ENCODE measurements at places on chromosomes 2 and 18.

- no peak for DNase-seq
Measured at GRCh38 chr2:47172156-47172921, 17.2 kb upstream of the STPG4 start.

GRCh38 chr18:57294547-57294946 lies 57.8 kb upstream of the ST8SIA3 start:
- DNase-seq, result no peak

GRCh38 chr2:9565436-9566153 lies 10.0 kb upstream of the ADAM17 start:
- DNase-seq, result no peak

- DNase-seq, result no peak
Measured at GRCh38 chr2:160753960-160754359, 260.4 kb upstream of the RBMS1 start.

DNA sequence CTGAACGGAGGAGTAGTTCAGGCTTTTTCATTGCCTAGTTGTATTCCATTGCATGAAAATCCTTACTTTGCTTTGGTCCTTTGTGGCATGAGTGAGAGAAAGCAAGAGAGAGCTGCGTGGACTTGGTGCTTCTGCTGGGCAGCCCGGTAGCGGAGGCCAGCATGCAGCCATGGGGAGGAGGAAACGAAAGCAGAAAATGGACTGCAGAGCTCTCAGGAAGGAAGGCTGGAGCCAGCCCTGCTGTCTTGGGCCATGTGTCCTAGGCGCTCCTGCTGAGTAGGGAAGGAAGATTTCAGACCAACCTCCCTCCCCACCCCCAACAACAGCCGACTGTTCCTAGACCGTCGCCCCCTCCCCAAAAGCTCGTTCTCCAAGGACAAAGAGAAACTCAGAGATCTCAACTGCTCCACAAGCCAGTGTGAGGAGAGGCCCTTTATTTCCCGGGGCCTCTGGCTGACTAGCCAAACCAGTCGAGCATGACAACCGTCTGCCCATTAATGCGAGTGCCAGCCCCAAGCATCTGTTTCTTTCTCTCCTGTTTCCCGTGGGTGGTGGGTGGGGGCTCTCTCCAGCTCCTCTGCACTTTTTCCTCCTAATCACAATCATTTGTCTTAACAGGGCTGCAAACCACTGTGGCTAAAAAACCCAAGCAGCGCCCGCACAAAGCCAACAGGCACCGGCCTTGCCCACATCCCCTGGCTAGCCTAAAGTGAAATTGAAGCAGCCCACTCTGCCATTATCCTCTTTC lies 66.8 kb upstream of the FZD7 start:
- no peak for DNase-seq

- no peak for DNase-seq
Measured at GRCh38 chr2:8424997-8425900, 256.6 kb upstream of the ID2 start.

DNA sequence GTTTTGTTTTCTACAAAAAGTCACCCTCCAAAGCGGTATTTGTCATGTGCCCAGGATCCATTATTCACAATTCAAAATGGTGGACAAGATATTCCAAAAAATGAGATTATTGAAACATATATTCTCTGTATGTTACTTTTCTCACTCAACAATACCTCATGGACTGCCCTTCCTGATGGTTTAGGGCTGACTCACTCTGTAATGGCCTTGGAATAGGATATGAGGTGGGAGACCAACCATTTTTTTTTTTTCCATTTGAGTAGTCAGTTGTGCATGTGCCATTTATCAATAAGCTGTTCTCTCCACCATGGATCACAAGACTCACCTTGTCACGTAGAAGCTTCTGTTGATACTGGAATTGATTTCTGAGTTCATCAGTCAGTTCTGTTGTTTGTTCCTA lies 64.5 kb downstream of the LYPD6 start:
- no peak for DNase-seq

- no peak for DNase-seq
Measured at GRCh38 chr2:51003345-51004192, 28.4 kb downstream of the NRXN1 start.

- DNase-seq, result peak; percentile 60
Measured at GRCh38 chr2:65371074-65371434, 61.3 kb downstream of the SPRED2 start.

DNA sequence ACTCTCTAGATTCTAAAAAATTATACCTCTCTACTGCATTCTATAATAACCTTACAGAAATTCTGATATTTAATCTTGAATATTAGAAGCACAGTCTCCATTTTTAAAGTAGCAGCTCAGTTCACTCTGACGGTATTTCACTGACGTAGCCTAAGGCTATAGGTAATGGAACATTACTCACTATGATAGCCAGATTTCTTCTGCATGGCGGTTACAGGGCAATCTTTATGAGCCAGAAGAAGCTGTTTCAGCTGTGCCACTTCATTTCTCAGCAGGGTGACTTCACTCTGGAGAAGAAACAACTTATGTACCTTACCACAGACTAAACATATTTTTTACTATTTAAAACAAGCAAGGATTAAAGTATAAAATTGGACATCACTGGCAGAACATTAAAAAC lies 75.3 kb upstream of the CHN1 start:
- DNase-seq, result no peak

DNA sequence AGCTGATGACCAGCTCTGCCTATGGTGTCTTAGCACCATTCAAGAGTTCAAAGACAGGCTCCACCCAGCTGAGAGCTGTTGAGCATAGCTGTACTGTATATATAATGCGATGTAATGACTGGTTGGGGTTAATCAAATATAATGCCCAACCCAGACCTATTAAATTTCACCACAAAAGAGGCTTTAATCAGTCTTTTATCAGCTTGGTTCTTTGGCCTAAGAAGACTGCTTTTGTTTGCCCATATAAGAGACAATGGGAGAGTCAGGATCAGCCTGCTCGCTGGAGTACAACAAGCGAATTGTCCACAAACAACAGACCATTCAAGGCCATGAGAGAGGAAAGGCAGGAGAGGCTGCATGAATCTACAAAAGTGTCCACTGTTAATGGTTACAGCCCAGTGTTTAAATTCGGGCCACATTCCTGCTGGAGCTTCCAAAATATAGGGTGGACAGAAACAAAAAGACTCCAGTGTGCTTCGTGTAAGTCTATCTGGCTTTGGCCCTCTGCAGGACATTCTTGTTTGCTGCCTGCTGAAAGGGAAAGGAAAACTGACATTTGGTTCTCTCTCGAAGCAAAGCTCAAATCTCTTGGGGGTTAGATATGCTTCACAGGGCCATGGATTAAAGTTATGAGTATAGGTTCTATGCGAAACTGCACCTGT lies 299.0 kb upstream of the FBXO11 start:
- peak; percentile 31 for DNase-seq

GRCh38 chr2:120456867-120457266 lies 110.9 kb downstream of the INHBB start:
- no peak for DNase-seq

DNA sequence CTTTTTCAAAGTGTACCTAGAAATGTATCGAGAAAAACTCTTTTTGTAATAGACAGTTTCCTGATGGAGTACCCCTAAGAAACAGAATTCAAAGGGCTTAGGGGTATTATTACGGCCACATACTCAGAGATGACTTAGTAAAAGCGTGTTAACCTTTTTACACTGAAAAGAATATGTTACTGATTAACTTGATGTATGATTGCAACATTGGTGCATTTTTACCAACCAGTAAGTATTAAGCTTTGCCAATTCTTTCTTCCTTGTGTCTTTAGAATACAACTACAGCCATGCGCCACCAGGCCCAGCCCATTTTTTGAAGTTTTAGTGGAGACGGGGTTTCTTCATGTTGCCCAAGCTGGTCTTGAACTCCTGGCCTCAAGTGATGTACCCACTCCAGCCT lies 1997.0 kb upstream of the LRRTM1 start:
- no peak for DNase-seq

DNA sequence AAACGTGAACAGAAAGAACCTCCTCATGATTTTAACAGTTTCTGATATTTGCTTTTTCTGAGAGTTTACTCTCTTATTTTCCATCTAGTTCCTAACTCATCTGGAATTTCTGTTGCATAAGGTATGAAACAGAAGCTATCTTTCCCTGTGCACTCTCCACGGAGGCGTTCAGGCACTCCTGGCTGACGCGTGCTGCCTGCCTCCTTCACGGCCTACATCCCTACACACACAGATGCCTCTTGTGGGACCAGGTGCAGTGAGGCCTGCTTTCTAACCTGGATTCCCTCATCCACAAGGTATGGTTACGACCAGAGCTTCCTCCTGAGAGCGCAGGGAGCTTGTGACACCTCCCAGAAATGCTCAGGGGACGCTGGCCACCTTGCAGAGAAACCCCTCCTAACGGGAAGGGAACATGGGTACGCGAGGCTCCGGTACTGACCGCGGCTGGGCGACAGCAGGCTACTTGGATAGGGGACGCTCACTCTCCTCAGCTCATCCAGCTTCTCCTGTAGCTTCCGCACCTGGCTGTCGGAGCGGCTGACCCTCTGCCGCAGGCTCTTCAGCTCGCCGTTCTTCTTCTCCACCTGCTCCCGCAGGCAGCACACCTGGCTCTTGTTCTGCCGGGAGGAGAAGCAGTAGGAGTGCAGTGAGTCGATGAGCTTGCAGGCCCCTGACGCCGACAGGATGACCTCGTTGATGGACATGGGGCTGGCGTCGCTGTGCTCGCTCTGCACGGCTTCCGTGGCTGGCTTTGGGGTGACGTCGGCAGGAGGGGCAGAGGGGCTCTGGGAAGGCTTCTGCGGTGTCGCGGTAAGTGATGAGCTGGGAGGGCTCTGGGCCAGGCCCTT lies 4.3 kb downstream of the THAP4 start:
- DNase-seq, result no peak

DNA sequence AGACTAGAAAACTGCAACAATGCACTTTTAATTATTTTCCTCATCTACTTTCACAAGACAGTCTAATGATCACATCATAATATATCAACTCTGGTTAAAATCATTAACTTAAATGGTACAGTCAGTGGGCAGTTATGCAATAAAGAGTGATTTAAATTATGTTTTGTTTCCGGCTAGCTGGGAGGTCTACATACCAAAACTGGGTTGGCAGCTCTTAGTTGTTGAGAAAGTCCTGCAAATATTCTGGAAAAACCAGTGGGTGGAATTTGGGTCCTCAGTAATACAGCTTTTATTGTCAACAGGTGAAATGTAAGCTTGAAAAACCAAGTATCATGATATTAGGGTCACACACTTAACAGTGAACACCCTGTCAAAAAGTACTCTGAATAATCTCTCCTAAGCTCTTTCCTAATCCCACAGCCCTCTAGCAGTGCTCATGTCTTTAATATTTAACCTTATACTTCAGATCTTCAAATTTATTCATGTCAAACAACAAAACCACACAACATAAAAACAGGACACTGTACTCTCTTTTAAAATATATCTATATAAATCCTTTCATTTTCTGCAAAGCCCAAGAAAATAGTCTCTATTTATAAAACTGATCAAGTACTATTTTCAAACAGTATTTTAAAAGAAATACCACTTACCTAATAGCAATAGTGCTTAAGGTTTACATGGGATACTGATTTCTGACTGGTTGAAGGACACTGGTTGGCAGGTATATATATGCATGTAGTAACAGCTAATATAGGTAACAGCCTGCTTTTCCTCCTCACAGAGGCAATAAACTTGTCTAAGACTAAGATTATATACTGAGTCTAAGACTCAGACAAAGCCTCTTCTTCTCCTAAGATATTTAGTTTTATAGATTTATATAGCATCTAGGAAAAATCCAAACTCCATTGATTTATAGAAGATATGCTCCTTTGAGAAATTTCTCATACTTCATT lies 103.8 kb downstream of the GAREM1 start:
- DNase-seq, result no peak

- DNase-seq, result no peak
Measured at GRCh38 chr2:58906081-58906645, 665.0 kb upstream of the FANCL start.

DNA sequence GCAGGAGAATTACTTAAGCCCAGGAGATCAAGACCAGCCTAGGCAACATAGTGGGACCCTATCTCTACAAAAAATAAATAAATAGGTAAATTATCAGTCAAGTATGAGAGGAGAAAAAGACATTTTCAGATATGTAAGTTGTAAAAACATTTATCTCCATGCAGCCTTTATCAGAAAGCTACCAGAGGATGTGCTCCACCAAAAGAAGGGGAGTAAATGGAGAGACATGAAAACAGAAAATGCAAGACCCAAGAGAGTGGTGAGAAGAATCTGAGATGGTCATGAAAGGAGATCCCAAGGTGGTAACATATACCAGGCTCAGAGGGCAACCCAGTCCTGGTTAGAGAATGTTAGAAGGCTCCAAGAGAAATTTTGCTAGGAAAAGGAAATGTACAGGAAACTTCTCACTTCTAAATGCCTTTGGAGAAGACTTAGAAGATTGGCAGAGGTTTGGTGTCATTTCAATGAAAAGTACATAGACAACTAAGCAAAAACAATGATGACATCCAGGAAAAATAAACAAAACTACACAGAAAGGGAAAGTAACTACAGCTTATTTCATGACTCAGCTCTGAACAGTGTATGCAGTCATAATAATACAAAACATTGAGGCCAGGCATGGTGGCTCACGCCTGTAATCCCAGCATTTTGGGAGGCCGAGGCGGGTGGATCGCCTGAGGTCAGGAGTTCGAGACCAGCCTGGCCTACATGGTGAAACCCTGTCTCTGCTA lies 19.5 kb downstream of the CIB4 start:
- no peak for DNase-seq

DNA sequence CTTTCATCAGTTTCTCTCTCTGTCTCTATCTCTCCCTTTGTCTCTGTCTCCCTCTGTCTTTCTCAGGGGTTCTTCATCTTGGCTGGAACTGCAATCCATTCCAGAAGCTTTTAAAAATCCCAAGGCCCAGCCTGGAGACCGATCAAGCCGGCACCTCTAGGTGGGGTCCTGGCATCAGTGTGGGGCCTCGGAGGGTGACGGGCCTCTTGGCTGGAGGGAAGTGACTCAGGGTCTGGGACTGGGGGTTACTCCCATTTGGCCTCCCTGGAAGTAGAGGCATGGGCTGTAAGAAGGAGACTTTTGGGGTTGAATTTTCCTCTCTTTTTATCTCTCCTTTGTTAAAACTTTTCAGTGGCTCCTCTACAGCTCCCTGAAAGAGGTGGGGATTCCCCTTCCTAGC lies 52.8 kb upstream of the OTOF start:
- DNase-seq, result no peak

DNA sequence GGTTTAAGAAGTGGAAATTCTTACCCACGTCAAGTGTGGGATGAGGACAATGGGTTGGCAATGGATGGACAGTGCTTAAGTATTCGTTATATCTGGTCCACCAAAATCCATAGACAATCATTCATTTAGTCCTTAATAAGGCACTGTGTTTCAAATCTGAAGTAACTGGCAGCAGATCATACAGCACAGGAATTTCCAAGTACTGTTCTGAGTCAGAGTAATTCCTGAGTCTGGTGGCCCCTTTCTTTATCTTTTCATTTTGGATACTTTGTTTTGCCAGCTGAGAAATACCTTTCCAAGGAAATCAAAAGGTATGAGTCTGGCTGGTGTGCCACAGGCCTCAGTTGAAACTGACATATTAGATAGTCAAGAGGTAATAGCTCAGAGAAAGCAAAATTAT lies 31.4 kb upstream of the CCDC102B start:
- DNase-seq, result no peak

DNA sequence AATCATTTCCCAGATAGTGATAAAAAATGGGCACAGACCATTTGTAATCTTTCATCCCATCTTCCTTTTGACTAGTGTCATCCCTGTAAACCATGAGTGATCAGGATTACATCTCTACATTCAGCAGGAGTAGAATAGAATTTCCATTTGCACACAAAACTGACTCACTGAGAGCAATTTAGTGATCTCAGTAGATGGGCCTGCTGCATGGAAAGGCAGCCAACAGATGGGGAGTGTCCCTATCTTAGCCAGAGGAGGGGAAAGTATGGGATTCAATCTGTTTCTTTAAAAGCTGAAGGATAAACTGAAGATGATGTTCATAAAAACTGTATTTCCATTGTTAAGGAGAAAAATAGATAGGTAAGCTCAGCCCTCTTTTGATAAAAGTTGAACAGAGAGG lies 441.7 kb downstream of the ZNF521 start:
- DNase-seq, result no peak
